Stimulated activated CD4-positive, alpha-beta T cell treated with anti-CD3 and anti-CD28 coated beads, Interleukin-2, amount 100 ng/mL, for 24 hours (primary cell): ENCODE measurements at places on chromosomes 16 and 17.
A peak's percentile ranks its signal among the peaks of the same experiment; 100 is the strongest.

DNA sequence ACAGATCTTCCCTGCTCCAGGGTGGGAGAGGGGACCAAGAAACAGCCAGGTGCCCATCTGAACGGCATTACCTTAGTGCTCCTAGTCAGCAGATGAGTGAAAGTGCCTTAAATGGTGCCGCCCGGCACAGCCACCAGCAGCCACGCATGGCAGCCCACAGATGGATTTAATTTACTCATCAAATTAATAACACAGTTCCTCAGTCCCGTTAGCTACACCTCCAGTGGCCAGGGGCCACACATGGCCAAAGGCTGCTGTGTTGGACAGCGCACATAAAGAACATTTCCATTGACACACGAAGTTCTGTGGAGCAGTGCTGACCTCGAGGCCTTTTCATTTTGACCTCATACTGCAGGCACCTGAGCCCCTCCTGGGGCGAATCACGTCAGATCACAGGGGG is 166.3 kb downstream of the CMIP start:
- DNase-seq = no peak

DNA sequence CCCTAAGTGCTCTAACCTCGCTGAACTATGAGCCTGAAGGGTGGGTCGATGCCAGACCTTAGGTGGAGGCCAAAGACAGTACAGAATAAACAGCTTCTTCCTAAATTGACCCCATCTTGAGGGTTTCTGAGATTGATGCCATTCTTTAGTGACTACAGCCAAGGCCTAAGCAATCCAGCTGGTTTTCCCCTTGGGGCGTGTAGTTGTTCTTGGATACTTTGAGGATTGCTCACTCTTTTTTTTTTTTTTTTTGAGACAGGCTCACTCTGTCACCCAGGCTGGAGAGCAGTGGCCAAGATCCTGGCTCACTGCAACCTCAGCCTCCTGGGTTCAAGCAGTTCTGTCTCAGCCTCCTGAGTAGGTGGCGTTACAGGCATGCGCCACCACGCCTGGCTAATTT is 2.0 kb downstream of the OVCA2 start:
- no peak for DNase-seq

- DNase-seq = no peak
Measured at GRCh38 chr17:2122641-2123302, 67.9 kb downstream of the HIC1 start.

- no peak for DNase-seq
Measured at GRCh38 chr16:66600477-66600876, 4.0 kb upstream of the CMTM3 start.

DNA sequence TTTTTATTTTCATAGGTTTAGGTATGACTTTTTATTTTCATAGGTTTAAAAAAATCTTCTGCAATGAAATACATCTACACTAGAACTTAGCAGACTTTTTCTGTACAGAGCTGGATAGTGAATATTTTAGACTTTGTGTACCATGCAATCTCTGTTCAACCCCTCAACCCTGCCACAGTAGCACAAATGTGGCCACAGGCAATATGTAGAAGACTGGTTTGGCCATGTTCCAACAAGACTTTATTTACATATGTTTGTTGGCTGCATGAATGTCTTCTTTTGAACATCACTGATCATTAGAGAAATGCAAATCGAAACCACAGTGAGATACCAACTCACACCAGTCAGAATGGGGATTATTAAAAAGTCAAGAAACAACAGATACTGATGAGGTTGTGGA is 229.2 kb downstream of the SHISA9 start:
- DNase-seq = no peak

- no peak for DNase-seq
Measured at GRCh38 chr17:22517716-22518115, 825.4 kb downstream of the KCNJ18 start.

DNA sequence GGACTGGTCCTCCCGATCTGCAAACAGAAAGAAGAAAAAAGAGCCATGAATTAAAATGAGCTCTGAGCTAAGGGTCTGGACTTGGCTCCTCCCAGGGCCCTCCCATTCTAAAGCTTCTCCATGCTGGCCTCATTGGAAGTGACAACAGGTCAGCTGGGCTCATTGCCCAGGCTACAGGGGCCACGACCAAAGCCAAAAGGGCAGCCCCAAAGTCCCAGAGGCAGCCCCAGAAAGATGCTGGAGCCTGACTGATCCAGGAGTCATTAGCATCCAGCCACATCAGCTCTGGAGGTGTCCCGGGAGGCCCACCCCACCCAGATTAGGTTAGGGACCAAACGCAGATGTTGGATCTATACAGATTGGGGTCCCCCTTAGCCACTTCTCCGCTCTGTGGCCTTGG is 58.2 kb downstream of the MYH11 start:
- no peak for DNase-seq

DNA sequence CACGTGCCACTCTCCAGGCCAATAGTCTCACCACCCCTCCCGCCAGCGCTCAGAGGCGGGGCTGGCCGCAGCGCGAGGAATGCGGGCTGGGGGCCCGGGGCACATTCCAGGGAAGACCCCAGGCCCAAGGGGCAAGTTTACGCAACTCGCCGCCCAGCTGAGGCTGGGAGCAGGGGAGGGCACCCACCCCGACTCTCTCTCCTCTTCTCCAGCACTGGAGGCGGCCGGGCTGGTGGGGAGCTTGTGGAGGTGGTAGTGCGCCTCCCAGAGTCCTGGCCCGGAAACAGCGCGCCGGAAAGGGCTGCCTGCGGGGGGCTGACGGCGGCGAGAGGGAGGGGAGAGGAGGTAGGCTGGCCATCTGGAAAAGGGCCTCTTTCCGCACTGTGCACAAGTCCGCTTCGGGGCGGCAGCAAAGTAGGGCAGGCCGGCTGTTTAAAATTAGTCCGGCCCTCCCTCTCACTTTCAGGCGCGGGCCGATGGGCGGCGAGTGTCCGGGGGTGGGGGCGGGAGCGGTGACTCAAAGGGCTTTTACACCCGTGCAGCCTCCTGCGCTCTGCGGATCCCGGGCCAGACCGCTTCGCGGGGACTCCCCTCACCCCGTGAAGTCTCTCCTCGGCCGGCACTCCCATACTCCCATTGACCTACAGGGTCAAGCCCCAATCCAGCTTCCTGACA is 1.1 kb downstream of the FHOD1 start:
- peak; percentile 51 for DNase-seq

DNA sequence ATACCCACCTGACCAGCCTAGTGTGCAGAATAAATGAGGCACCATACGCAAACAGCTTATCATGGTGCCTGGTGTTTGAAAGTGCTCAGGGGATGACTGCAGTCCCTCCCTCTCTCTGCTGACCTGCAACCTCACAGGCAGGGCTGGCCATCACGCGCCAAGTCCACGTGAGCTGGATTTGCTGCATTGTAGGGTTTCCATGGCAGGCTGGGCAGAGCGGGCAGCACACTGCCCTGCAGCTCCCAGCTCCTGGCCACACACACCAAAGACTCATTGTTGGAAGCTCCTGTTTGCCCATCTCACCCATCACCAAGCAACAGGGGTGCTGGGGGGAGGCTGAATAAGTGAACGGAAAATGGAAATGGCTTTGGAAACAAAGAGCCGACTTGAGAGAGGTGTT is 81.8 kb downstream of the IRX3 start:
- no peak for DNase-seq

DNA sequence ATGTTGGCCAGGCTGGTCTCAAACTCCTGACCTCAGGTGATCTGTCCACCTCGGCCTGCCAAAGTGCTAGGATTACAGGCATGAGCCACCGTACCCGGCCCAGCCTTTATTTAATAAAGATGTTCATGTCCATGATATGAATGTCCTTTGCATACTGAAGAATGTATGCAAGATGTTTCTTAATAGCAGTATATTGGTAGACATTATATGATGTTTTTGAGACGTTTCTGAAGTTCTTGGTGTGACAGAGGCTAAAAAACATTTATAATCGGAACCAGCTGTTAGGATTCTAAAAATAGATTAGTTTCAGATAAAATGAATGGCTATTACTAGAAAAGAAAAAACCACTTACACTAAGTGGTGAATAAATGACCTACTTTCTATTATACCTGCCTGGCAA is 11.8 kb downstream of the PDZD9 start:
- no peak for DNase-seq

GRCh38 chr17:80362428-80363119 is 52.4 kb upstream of the ENDOV start:
- no peak for DNase-seq

DNA sequence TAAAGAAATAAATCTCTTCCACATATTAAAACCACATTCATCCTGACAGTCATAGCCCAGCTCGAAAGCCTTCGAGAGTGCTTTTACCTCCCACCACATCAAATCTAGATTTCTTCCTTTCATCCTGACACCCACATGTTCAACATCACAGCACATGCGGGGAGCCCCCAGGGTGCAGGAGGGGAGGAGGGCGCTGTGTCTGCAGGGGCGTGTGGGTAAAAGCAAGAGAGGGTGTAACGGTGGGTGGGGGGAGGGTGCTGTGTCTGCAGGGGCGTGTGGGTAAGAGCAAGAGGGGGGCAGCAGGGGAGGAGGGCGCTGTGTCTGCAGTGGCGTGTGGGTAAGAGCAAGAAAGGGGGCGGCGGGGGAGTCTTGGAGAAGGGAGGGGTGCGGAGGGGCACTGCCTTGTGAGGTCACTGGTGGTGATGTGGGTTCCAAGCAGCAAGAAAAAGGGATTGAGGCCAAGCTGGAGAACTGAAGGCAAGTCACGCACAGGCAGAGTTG is 34.7 kb downstream of the ADCY9 start:
- DNase-seq = peak; percentile 40

- DNase-seq = no peak
Measured at GRCh38 chr16:84570739-84571403, 47.0 kb downstream of the COTL1 start.

DNA sequence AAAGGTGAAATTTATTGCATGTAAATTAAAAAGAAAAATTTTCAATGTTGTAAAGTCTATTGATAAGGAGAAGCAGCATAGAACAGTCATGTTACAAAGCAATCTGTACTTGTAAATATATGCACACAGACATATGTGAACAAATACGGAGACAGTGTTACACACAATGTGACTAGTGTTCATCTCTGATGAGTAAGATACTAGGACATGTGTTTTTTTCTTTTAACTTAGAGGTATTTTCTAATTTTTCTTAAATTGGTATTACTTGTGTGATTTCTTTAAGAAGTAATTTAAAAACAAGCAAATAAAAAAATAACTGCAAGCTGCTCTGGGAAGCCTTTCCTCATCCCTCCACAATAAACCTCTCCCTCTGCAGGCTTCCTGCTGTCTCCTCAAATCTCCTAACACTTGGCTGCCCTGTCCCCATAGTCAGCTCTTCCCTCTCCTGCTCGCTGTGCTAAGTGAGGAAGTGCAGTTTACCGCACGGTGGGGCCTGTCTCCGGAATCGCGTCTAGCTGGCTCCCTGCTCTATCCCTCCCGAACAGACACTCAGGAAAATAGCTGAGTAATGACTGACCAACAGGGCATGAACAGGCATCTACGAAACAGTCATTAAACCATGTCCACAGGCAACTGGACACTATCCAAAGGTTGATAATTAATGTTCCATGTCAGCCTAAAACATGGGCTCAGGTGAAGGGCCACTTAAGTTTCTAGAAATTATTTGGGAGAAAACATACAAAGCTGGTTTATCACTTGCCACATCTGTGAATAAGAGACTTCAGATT is 35.9 kb downstream of the CMTM4 start:
- DNase-seq = no peak

DNA sequence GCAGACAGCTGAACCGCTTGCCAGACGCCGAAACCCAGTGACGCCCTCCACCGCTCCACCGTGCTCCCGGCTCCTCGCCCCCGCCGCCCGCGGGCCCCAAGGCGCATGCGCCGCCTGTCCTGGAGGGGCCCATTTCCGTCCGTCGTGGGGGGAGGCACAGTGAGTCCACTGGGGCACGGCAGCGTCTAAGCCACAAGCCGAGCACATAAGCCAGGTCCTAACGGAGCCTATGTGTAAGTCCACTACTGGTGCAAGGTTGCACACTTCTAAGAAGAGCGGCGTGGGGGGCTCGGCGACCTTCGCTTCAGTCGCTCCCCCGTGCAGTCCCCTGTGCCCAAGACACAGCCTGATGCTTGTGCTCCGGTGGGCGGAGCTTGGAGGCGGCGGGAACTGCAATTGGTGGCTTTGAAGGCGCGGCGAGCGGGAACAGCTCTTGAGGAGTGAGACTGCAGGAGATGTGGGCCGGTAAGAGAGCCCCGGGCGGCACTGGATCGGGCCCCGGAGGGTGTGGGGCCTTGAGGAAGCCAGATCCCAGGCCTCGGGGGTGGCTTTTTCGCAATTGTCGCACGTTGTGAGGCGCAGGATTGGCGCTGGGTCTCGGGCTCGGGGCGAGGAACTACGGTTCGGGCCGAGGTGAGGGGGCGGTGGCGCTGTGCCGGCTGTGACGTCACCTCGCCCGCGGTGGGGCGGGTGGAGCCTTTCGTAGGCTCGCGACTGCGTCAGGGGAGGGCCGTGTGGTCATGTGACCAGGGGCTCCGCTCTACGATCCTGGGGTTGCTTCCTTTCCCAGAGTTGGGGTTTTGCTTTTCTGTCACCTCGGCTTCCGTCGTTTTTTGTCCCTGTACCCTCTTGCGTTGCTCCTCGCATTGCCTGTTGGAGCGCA is at the start of the genes CENPN and CMC2:
CENPN (plus strand) TSS at position 402 of the 883 bp plus-strand sequence. CDS start 4,726 bp downstream, outside the sequence.
CMC2 (minus strand) TSS at position 73 of the 883 bp plus-strand sequence. CDS start 9,491 bp downstream, outside the sequence.
- DNase-seq = peak; percentile 96

GRCh38 chr16:28000314-28001169 is 63.0 kb downstream of the GSG1L start:
- no peak for DNase-seq

DNA sequence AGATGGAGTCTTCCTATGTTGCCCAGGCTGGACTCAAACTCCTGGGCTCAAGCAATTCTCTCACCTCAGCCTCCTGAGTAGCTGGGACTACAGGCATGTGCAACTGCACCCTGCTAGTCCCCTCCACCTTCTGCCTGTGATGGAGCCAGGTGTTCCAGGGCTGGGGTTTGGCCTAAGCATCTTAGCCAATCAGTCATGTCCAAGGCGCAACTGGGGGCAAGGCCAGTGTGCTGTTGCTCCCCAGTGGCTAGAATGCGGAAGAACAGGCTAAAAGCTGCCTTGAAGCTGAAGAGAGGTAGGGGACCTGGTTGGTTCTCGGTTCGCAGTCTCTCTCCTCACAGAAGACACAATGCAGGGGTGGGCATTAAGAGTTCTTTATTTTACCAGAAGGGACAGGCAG is 18.6 kb downstream of the FLOT2 start:
- DNase-seq = no peak

GRCh38 chr16:1782408-1783264 is at the start of the genes NUBP2 and SPSB3:
NUBP2 (plus strand) TSS chr16:1782960; CDS start chr16:1783021, 61 bp downstream.
SPSB3 (minus strand) TSS chr16:1782571; CDS start chr16:1781483, 1,088 bp downstream.
- peak; percentile 98 for DNase-seq

- DNase-seq = no peak
Measured at GRCh38 chr17:57732062-57732461, 13.0 kb downstream of the CCDC182 start.

DNA sequence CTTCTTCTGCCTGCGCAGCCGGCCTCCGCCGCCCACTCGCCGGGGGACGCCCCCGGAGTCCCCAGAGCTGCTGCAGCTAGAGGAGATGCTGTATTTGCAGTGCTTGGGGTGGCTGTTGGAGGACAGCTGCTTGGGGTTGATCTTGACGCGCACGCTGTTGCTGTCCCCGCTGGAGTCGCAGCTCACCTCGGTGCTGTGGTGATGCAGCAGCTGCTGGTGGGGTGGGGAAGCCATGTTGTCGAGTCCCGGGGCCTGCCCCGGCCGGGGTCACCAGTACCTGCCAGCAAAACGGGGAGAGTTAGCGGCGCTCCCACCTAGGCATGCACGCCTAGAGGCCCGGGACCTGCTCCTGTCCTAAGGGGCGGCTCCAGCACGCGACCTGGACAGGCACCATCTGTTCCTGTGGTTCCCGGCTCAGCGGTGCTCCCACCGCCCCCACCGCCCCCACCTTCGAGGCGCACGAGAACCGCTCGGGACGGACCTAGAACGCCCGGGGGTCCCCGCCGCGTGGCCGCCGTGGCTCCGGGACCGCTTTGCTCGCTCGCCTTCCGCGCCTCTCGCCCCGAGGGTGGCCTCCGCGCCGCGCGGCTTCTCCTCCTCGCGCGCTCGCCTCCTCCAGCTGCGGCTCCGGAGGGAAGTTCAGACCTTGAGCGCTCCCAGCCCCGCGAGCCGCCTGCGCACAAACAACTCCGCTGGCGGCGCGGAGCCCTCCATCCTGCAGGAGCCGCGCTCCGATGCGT is 863 bp downstream of the ADCY9 start:
- peak; percentile 60 for DNase-seq
